ENCODE measurements at places on chromosomes 3 and 15.

GRCh38 chr15:74892931-74893330 is 3.1 kb downstream of the MPI start:
- no peak for DNase-seq
- H3K4me1 ChIP-seq = peaks cover 13% of the 10 kb centered on the region
- H3K4me3 ChIP-seq = no peak overlapping the region
- H3K36me3 ChIP-seq = peaks cover 13% of the 10 kb centered on the region
- no peaks in the 10 kb centered on the region for H3K27me3 ChIP-seq

GRCh38 chr3:139118835-139119234 is 74.1 kb upstream of the PRR23C start:
- no peaks in the 10 kb centered on the region for H3K27me3 ChIP-seq
- H3K4me1 ChIP-seq = no peaks in the 10 kb centered on the region
- no peaks in the 10 kb centered on the region for H3K36me3 ChIP-seq
- no peak overlapping the region for H3K4me3 ChIP-seq

DNA sequence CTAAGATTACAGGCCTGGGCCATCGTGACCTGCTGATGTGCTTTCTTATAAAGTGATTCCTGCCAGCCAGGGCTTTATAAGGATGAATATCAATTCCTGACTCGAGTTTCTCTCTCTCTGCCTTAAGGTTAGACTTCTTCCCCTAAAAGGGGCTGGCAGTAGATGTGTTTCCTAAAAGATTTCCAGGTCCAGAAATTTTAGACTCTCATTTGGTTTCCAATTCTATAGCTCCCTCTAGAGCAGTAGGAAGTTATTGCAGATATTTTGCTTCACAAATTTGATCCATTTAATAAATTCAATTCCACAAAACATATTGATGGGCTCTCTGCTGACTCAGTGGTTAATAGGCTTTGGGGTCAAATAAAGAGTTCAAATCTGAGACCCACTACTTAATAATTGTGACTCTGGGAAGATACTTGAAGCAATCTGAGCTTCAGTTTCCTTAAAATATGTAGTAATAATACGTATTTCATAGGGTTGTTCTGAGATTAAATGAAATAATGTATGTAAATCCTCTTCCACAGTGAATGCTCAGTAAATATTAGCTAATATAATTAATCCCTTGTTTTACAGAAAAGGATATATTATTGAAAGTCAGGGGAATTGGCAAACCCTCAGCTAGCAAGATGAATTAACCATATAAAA is 2.1 kb downstream of the TRIM69 start:
- no peak for DNase-seq
- no peaks in the 10 kb centered on the region for H3K27me3 ChIP-seq
- H3K36me3 ChIP-seq = no peaks in the 10 kb centered on the region
- H3K4me3 ChIP-seq = no peak overlapping the region
- H3K4me1 ChIP-seq = no peaks in the 10 kb centered on the region

- H3K27me3 ChIP-seq = no peaks in the 10 kb centered on the region
- H3K27ac ChIP-seq = no peak overlapping the region
- H3K36me3 ChIP-seq = no peaks in the 10 kb centered on the region
- no peaks in the 10 kb centered on the region for H3K4me1 ChIP-seq
- DNase-seq = no peak
These were observed 367.4 kb downstream of the IL20RB start for GRCh38 chr3:137325170-137325569.

DNA sequence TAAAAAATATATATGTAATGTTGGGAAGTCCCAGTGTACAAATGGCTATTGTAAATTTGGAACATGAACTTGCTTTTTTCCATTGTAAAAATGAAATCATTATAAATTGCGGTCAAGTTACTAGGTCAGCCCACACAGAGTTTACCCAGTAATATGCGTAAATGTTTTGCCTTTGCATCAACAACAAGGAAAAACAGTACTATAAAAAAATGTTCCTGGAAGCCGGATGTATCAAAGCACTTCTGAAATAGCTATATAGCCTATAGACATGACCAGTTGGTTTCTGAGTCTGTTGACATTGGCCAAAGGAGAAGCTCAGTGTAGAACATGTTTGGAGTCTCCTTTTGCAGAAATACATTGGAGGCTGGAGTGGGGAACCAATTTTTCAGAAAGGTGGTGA is 23.2 kb downstream of the CTNNB1 start:
- H3K27me3 ChIP-seq = no peaks in the 10 kb centered on the region
- H3K27ac ChIP-seq = no peak overlapping the region
- H3K4me3 ChIP-seq = no peak overlapping the region
- peaks cover 20% of the 10 kb centered on the region for H3K36me3 ChIP-seq
- DNase-seq = no peak

DNA sequence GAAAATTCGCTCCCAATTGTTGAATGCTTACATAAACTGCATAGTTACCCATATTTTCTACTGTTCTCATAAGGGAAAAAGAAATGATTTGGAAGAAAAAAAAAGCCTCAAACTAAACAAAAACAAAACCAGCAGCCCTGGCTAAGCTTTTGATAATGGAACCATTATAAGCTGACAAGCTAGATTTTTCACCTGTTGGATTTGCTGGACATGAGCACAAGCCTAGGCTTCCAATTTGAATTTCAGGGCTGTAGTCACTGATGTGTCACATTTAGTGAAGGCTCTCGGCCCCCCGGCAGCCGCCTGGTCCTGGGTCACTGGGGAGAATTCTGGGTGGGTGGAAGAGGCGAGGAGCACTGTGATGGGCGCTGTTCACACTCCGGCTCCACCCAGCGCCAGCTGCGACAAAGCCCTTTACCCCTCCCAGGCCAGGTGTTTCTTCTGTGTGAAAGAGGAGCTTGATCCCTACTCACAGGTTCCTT is 4.6 kb downstream of the FBXL22 start:
- H3K27ac ChIP-seq = peak overlapping the region; percentile 82
- no peak for DNase-seq
- H3K36me3 ChIP-seq = no peaks in the 10 kb centered on the region

- H3K4me1 ChIP-seq = no peaks in the 10 kb centered on the region
- no peak overlapping the region for H3K27ac ChIP-seq
- H3K4me3 ChIP-seq = no peak overlapping the region
- no peaks in the 10 kb centered on the region for H3K27me3 ChIP-seq
- H3K36me3 ChIP-seq = no peaks in the 10 kb centered on the region
These were observed 93.8 kb downstream of the FAM174B start for GRCh38 chr15:92561754-92562153.

GRCh38 chr3:76997733-76998132 is 42.2 kb upstream of the ROBO2 start:
- H3K27ac ChIP-seq = no peak overlapping the region
- no peaks in the 10 kb centered on the region for H3K36me3 ChIP-seq
- no peaks in the 10 kb centered on the region for H3K27me3 ChIP-seq
- H3K4me3 ChIP-seq = no peak overlapping the region
- no peak for DNase-seq

DNA sequence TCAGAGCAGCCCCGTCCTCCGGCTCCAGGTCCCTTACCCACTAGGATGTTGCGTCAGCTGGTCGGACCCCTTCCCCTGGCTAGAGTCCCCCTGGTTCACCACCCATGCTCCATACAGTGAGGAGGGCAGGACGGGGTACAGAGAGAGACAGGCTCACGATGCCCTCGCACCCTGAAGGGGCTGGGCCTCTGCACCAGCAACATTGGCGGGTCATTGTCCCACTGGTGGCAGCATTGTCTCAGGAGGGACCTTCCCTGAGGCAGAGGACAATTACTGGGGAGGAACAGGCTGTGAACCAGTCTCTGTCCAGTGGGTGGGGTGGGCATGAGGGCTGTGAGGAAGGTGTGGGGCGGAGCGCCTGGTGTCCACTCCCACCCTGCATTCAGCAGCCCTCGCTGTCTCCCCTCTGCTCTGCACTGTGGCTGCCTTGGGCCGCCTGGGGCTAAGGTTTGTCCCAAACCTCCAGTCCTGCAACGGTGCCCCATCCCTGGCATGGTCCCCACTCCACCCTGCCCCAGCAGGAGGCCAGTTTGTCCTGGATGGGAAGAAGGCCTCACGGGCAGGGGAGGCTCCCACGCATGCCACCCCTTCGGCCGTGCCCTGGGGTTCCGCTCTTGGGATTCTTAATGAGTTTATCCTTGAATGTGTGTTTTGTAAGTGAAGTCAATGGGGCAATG is 48.0 kb upstream of the KLF13 start:
- no peak overlapping the region for H3K4me3 ChIP-seq
- no peaks in the 10 kb centered on the region for H3K36me3 ChIP-seq
- no peak overlapping the region for H3K27ac ChIP-seq
- peak; percentile 44 for DNase-seq

DNA sequence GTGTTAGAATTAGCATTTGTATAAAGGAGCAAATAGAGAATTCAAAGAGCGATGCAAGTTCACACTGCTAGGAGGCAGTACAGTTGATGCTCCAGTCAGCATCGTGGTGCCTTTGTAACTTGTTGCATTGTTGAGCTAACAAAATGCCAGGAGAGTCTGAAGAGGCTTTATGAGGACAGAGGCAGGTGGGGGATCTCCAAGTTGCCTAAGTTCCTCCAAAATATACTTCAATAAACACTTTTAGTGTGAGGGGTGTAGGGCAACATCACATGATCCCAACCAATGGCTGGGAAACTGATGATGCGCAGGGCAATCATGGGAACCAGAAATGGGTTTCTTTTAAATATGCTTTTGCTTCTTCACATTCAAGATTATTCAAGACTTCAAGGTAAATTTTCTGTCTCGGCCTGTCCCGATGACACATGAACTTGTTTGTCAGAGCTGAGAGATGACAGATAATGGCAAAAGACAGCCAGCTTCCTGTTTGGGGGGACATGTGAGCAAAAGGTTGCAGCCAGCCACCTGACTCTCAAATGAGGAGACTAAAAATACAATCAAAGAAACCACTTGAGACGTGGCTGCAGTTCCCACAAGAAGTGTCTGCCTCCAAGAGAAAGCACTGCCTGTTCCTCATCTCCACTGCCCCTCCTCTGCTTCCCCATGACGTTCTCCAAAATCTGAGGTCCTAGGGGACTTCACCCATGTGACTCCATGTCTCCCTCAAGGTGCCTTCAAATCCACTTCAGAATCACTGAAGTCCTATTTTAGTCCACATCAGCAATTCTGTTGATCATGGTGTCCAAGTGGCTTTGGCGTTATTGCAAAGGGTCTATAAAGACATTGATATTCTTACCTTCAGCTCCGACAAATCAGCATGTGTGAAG is 39.3 kb downstream of the KLHL6 start:
- H3K27me3 ChIP-seq = no peaks in the 10 kb centered on the region
- no peaks in the 10 kb centered on the region for H3K4me1 ChIP-seq
- H3K27ac ChIP-seq = no peak overlapping the region
- DNase-seq = no peak
- H3K4me3 ChIP-seq = no peak overlapping the region

- no peak overlapping the region for H3K27ac ChIP-seq
- no peak for DNase-seq
- H3K4me3 ChIP-seq = no peak overlapping the region
- H3K27me3 ChIP-seq = no peaks in the 10 kb centered on the region
- H3K4me1 ChIP-seq = no peaks in the 10 kb centered on the region
These were observed 413.7 kb upstream of the LMCD1 start for GRCh38 chr3:8087951-8088350.

DNA sequence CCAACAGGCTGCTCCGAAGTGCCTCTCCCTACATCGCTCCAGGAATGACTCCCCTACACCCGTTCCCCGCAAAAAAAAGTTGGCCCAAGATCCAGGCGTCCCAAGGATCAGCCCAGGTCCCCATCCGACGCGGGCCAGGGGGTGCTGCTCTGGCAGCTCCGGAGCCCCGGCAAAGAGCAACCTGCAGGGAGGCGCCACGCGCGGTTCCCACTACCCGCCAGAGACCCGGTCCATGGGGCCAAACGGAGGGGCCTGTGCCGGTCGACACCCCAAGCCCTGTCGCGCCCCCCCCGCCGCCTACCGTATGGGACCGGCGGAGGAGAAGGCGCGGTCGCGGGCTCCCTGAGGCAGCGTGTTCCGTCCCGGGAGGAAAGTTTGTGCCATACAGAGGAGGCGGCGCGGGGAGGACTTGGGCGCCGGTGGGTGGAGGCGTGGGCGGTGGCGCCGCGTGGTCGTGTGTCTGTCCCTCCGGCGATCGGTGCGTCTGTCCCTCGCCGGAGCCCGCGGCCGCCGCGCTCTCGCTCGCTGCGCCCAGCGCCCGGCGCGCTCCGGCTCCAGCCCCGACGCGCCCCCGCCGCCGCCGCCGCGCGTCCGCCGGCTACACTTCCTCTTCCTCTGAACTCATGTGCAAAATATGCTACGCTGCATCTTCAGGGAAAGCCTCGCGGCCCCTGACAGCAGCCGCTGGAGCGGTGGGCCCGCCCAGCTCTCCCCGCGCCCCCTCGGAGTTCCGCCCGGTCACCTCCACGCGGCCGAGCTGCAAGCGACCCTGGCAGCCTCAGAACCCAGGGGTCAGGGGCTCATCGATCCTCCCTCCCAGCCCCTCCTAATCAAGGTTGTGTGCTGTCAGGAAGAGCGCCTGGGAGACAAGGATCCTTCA is at the start of gene RFTN1:
Gene RFTN1, minus strand, starts transcription at position 559 of the 880 bp plus-strand sequence. CDS start 19,830 bp downstream, outside the sequence.
- no peaks in the 10 kb centered on the region for H3K36me3 ChIP-seq
- H3K27ac ChIP-seq = peak within 1 kb of the TSS; percentile 87
- peak; percentile 75 for DNase-seq

DNA sequence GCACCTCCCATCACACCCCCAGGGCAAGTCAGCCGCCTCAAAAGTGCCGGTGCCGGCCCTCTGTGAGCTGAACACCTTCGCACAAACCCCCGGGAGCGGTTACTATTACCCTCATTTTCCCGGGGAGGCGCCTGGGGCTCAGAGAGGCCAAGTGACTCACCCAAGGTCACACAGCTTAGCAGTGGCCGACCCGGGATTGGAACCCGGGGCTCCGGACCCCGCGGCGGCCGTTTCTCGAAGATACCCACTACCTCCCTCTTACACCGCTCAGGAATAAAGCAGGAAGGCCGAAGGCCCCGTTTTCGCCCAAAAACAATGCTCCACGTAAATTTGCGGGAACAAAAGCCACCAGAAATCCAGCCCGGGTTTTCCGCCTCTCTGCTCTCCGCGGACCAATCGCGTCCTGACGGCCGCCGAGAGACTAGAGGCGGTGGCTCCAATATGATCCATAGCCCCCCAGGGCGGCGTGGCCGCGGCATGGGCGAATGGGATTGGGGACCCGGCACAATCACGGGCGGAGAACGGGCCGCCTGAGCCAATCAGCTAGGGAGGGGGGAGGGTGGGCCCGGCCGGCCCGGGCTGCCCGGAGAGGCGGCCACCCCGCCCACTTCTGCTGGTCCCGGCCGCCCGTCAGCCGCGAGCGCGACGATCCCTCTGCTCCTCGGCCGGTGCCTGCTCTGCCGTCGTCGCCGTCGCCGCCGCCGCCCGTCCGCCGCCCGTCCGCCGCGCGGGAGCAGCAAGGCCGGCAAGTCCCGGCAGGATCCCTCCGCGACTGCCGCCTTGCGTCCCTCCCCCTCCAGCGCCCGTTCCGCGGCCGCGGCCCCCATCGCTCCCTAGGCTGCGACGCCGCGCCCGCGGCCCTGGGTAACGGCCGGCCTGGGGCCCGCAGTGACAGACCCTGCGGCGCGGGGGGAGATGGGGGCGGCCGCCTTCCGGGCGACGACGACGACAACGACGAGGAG is 177.0 kb downstream of the OR4M2 start:
- no peaks in the 10 kb centered on the region for H3K36me3 ChIP-seq
- H3K4me3 ChIP-seq = no peak overlapping the region
- no peak overlapping the region for H3K27ac ChIP-seq
- no peak for DNase-seq
- no peaks in the 10 kb centered on the region for H3K27me3 ChIP-seq
